ENCODE measurements at places on chromosomes 13 and 19.
A peak's percentile ranks its signal among the peaks of the same experiment; 100 is the strongest.

DNA sequence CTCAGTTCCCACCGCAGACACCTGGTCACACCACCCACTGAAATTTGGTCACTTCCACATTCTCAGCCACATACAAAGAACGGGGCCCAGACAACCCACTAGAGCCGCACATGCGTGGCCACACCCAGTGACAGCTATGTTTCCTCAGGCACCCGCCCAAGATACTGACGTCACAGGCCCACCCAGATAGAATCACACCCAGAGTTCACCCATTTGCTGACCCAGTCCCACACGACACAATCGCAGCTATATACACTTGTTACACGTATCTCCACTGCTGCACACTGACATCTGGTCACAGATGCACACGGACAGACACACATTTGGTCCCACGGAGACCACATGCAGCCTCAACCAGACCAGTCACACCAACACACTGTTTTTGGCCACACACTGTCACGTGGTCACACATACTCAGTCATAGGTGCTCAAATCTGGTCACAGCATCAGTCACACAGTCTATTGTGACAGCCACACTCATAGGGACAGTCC, 2.9 kb downstream of the NUMBL start:
- no peak for DNase-seq

DNA sequence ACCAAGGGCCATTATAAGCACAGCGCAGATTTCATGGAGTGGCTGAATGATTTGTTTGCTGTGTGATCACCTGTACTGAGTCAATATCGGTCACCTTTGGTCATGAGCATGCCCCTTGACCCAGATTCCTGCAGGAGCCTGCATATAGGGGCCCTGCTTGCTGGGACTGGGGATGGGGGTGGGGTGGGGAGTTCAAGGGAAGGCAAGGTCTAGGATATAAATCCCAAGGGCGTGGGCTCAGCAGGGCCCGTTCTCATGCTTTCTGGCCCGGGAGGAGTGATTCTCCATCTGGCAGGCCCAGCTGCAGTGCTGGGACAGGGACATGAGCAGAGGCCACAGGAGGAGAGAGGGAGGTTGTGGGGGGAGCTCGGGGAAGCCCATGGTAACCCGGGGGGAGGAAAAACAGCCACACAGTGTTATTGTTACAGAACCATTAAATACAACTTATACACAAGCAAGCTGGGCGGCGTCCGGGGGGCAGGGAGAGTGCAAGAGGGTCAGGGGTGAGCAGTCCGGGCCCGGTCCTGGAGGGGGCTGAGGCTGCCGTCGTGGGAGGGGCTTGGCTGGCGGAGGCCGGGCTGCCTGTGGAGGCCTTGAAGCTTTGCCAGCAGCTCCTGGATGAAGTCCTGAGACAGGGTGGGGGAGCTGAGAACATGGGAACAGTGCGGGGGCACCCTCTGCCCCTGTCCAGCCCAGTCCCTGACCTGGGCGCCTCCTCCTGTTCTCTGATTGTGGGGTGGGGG, 5.2 kb downstream of the PPP1R14A start:
- DNase-seq, result no peak

DNA sequence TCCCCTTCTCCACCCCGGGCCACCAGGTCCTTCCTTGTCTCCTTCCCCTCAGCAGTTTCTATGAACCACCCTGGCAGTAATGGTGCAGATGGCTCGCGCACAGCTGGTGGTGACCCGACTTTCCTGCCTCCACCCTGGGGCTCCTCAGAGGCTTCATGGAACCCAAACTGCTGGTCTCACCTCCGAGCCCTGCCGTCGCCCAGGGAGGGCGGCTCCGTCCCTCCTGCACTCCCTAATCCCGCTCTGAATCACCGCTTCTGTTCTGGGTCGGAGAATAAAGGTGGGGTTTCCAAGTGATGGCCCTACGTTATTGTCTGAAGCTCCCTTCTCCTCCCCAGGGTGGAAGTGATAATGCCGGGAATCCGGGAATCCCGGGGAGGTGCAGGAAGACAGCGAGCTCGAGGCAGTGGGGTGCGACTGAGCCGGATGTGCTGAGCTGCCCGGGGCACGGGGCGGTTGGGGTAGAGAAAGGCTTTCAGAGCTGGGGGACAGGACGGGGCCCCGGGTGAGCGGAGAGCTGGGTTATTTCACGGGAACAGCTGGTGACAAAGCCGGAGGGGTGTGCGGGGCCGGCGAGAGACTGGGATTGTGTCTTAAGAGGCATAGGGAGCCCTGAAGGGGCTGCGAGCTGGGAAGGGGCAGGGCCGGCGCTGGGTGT, 711 bp downstream of the FUT2 start:
- no peak for DNase-seq

DNA sequence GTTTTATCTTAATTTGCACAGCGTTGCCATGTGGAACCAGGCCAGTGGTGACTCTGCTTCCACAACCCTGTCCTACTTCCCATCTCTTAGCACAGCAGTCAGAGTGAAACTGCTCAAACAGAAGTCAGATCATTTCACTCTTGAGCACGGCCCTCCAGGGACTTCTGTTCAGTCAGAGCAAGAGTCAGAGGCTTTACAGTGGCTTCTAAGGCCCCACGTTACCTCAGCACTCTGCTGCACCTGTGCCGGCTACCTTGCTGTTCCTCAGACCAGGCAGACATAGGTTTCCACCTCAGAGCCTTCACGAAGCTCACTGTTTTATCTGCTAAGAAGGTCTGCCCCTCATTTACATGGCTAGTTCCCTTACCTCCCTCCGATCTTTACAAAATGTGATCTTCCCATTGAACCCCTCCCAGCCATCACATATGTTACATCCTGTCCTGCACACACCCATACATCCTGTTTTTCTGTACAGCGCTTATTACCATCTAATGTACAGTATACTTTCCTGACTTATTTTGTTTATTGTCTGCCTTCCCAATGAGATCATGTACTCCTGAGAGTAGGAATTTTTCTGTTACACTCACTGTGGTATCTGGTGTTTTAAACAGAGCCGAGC, 41.6 kb downstream of the TM9SF2 start:
- no peak for DNase-seq

GRCh38 chr19:752652-753517, 2.0 kb downstream of the MISP start:
- DNase-seq, result no peak

DNA sequence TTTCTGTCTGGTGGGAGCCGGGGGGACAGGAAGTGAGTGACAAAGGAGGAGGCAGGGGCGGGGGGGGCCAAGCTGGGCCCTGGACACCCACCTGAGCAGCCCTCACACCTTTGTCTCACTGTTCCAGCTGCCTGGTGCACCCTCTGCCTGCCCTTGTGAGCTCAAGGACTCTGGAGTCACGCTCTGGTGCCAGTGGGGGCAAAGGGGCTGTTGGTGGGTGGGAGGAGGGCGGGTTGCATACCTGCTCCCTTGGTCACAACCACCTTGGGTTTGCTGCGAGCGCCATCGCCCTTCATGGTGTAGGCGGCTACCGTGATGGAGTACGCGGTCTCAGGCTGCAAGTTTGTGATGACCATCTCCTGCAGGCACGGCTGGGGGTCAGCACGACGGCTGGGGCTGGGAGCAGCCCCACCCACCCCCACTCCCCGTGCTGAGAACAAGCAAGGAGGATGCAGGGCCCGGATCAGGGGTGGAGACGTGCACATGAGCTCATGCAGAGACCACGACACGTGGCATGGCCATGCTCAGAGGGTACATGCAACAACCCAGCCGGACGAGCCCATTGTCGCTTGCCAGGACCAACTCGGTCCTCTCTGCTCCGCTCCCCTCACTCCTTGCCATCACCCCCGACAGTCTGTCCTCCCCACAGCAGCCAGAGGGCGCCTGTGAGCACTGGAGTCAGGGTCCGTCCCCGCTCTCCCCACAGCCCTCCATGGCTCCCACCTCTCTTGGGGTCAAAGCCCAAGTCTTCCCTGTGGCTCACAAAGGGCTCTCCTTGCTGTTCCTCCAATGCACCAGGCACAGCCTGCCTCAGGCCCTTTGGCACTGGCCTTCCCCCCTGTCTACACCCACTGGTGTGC, 114.9 kb downstream of the PTPRS start:
- no peak for DNase-seq

- DNase-seq, result no peak
These were observed 185.2 kb upstream of the IRS2 start for GRCh38 chr13:109971456-109972090.

DNA sequence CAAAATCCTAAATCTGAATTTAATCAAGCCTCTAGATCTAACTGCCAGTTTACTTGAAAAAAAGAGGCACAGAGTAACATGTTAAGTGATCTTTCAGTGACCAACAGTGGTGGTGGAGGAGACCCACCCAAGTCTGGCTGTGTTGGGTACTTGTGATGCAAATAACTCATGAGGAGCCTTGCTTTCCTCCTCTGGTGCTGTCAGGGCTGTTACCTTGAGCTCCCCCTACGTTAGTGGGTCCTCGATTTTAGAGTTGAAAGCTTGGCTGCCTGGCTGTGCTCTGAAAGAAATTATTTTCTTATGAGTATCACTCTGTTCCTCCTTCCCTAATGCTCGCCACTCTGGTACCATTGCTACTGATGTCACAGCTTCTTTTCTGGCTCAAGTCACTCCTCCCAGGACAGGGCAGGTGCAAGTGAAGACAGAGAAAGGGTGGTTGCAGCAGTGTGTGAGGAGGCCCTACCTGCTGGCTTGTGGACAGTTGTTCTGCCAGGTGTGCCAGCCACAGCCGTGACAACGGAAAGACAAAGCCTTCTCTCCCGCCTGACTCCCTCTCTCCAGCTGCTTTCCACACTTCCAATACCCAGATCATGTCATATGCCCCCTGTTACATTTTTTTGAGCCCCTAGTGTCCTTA, 6.5 kb upstream of the SUPT20H start:
- DNase-seq, result no peak

- DNase-seq, result no peak
These were observed 11.5 kb downstream of the FAM187B start for GRCh38 chr19:35216833-35217648.

- DNase-seq, result no peak
These were observed 349 bp upstream of the KISS1R start for GRCh38 chr19:916645-917322.

DNA sequence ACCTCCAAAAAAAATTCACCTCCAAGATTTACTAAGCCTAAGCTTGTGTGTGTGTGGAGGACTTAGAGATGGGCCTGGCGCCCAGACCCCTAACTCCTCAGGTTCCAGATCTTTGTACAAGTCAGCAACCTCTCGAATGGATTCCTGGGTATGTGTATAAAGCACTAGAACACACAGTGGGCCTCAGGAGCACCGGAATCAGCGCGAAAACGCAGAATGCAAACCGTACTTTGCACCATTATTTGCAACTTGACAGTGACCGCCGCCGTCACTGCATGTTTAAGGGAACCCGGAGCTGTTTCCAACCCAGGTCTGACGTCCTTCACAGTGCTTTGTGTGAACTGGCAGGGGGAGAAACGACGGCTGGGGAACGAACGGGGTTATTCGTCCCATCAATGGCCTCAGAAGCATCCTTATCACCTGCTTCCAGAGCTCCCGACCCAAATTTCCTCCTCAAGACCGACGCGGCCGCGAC, 688 bp downstream of the ZNF606 start:
- no peak for DNase-seq

DNA sequence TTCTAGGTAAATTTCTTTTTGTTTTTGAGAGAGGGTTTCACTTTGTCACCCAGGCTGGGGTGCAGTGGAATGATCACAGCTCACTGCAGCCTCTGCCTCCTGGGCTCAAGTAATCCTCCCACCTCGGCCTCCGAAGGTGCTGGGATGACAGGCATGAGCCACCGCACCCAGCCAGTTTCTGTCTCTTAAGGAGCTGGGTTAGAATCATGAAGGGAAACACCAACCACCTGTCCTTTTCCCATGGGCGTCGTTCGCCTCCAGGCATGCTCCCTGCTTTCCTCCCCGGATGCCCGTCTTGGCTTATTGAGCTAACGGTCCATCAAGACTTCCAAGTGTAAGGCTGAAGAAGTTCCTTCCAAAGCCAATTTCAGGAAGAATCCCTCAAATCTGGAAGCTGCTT, 85.9 kb downstream of the SOX1 start:
- no peak for DNase-seq

- no peak for DNase-seq
These were observed 8.8 kb downstream of the SCEL start for GRCh38 chr13:77544355-77544754.

DNA sequence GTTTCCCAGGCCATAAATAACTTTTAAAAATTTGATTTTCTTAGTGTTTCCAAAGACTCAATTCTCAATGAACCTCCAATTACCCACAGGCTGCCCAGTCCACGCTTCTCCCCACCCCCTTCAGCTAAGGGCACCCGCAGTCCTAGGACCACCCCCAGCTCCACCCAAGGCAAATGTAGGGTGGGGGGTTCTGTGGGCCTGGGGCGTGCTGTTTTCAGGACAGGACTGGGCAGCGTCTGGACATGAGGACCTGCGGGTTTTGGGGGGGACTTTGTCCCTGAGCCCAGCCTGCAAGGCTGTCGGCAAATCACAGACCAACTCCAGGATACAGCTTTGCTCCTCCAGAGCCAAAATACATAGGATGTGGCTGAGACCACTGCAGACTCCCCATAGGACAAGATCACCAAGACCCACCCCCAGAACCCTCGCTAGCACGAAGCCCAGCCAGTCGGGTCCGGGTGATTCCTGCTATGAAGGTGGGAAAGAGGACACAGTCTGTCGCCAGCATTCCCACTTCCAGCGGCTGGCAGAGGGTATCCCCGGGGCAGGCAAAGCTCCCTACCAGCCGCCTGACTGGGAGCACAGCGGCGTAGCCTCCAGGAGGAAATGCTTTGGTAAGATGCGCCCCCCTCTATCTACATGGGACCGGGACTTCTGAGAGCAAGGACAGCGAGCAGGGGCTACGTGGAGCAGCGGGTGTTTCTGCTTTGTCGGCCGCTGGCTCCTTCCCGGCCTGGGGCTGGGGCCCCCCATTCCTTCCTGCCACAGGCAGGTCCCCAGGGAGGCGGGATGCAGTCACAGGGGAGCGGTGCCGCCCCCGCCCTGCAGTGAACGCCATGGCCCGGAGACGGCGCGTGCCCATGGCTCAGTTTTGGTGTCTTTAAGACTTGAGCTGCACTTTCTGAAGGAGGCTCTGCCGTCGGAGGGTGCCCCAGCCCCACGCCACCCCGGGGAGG, 1.6 kb upstream of the TIMM13 start:
- DNase-seq, result no peak

- DNase-seq, result peak; percentile 100
These were observed at the start of gene HNRNPL for GRCh38 chr19:38849860-38850435. Gene HNRNPL, minus strand, starts transcription at chr19:38849986. Its CDS starts 20 bp downstream, at chr19:38849966.

DNA sequence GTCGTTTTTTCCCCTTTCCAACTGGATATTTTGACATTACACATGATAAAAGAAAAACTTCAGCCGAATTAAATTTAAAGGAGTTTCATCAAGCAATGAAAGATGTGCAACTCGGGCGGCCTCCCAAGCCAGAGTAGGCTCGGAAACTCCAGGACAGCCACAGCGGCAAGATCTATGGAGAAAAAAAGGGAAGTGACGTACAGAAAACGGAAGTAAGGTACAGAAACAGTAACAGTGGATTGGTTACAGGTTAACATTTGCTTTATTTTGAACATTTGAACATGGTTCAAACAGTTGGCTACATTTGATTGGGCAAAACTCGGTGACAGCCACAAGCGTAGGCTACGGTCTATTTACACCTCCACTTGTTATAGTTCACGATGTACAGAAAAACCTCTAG, 30.5 kb upstream of the FAM124A start:
- DNase-seq, result no peak

- no peak for DNase-seq
These were observed 30.1 kb downstream of the EPS15L1 start for GRCh38 chr19:16441661-16442162.
